ENCODE measurements at places on chromosomes 4 and X.

DNA sequence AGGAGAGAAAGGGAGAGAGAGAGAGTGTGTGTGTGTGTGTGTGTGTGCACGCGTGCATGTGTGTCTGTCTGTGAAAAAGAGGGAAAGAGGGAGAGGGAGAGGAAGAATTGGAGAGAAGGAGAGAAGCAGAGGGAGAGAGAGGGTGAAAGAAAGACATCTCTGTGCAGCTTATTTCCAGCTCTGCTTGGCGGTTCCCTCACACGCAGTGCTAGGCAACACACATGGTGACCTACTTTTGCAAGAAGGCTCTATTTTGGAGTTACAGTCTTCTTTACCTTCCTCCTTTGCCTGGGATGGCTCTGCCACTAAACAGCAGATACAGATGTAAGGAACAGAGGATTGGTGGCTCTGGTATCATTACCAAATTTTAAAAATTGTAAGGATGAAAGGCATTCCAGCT is 40.1 kb downstream of the SLC16A2 start:
- no peak for DNase-seq

- DNase-seq: no peak
Observed at GRCh38 chr4:8346838-8347605, 77.5 kb downstream of the HTRA3 start.

DNA sequence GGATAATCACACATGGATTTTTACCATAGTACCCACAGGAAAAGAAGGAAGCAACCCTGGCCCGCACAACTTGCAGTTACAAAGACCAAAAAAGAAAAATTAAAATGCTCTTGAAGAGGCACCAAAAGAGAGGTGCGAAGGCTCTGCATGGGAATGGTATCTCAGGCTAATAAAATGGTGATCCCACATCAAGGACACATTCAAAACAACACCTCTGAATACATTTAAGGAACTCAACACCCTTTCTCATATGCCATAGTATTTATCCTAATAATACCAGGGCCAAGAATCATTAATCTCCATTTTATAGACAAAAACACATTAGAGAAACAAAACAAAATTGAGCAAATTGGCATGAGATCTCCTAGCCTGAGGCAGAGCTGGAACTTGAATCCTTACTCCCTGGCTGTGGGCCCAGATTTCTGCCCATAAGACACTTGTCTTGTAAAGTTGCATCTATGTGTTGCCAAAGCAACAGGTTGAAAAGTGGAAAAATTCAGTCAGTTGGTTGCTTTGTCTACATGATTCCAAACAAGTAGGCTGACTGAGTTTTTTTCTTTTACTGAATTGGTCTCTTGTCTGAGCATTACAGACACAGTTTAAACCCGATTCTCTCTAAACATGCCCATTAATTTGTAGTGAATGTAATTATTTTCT is 33.5 kb downstream of the GUCY2F start:
- no peak for DNase-seq

DNA sequence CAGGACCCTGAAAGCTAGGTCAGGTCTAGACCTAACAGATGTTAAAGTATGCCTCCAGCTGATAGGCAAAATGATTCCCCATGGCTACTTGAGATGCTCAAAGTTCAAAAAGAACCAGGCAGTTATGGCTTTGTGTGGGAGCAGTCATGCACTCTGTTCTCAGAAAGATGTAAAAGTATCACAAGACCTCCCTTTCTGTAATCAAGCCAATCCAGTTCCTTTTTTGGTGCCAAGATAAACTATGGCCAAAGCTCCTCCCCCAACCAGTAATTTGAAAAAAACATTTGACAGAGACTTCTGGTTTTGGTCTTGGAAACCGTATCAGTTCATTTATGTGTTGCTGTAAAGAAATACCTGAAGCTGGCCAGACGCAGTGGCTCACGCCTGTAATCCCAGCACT is 340.9 kb downstream of the CHIC1 start:
- DNase-seq: no peak

DNA sequence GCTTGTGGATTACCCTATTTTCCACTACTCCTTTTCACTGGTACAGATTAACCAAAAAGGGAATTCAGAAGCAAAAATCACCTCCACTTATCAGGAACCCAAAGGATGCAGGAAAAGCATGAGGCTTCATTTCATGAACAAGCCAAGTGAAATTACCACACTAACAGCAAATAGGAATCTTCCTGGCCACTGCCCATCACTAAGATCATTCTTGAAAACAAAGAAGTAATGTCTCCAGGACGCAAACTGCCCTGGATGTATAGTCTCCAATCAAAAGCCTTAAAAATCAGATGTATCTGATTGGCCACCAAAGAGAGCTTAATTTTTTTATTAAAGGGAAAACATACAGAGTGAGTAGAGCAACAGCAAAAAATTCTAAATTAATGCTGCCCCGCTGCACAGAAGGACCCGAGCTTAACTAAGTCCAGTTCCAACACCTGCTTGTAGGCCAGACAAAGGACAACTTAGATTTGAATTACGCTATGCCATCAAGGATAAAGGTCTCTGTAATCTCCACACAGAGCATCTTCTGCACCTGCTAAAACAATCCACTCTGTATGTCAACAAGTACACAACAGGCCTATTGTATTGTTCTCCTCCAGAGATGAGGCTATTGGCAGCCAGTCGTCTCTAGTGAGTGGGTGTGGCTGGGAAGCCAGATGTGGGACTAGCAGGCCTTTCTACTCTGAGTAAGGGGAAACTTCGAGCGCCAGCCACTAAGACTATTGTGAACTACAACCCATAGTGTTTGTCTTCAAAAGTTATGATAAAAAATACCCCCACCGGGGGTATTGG is 12.4 kb downstream of the ZDHHC9 start:
- no peak for DNase-seq

GRCh38 chr4:6128221-6128850 is 72.0 kb downstream of the JAKMIP1 start:
- DNase-seq: no peak

DNA sequence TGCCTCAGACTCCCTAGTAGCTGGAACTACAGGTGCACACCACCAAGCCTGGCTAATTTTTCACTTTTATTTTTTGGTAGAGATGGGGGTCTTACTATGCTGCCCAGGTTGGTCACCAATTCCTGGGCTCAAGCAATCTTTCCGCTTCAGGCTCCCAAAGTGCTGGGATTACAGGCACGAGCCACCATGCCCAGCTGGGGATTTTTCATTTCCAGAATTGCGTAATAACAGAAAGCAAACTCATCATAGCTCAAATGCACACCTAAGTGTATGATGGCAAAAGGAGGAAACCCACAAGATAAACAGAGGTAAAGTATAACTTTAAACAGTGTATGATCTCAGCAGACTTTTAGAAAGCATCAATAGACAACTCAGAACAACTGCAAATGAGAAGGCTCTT is 56.2 kb downstream of the TEX11 start:
- no peak for DNase-seq

DNA sequence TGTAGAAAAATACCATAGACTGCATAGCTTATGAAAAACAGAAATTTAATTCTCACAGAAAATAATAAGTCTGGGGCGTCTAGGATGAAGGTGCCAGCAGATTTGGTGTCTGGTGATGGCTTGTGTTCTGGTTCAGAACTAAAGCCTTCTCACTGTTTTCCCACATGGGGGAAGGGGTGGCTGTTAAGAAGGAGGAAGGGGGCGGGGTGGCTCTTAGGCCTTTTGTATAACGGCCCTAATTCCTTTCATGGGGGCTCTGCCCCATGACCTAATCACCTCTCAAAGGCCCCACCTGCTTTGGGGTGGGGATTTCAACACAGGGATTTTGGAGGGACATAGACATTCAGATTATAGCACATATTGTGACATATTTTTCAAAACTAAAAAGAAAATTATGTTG is 173.2 kb upstream of the TECRL start:
- no peak for DNase-seq

- DNase-seq: no peak
Observed at GRCh38 chr4:3821580-3822229, 55.5 kb downstream of the ADRA2C start.

GRCh38 chr4:111602848-111603247 is 542.4 kb upstream of the FAM241A start:
- no peak for DNase-seq

DNA sequence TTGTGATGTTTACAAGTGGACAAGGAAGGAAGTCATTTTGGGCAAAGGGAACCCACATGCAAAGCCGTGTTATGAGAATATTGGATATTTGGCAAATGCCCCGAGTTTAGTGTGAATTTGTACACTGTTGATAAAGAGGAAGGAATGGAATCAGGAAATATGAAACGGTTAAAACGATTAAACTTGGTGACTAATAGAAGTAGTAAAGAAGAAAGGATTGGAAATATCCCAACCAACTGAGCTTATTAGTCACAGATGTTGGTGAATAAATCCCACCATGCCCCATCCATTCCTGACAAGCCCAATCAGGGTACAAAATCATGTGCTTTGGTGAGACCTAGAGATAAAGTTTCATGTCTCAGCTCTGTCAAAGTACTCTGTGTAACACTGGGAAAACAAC is 22.0 kb downstream of the ARHGAP24 start:
- DNase-seq: no peak

GRCh38 chrX:14672611-14673172 is 143.4 kb downstream of the GLRA2 start:
- no peak for DNase-seq

- DNase-seq: no peak
Observed at GRCh38 chr4:39062770-39063097, 702 bp downstream of the KLHL5 start.

DNA sequence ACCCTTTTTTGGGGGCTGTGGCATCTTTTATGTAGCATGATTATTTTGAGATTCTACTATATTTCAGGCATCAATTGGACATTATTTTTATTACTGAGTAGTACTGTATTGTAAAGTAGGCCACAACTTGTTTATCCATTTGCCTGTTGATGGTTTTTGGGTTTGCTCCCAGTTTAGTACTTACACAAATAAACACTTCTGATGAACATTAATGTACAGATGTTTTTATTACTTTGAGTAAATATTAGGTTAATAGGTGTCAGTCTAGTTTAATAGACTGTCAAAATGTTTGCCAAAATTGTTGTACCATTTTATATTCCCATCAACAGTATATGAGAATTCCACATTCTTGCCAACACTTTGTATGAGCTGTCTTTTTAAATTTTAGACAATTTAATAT is 214.9 kb upstream of the MAD2L1 start:
- no peak for DNase-seq

GRCh38 chr4:169407217-169407845 is 136.6 kb upstream of the SH3RF1 start:
- no peak for DNase-seq

GRCh38 chr4:5881340-5881739 is 11.5 kb downstream of the CRMP1 start:
- DNase-seq: no peak

DNA sequence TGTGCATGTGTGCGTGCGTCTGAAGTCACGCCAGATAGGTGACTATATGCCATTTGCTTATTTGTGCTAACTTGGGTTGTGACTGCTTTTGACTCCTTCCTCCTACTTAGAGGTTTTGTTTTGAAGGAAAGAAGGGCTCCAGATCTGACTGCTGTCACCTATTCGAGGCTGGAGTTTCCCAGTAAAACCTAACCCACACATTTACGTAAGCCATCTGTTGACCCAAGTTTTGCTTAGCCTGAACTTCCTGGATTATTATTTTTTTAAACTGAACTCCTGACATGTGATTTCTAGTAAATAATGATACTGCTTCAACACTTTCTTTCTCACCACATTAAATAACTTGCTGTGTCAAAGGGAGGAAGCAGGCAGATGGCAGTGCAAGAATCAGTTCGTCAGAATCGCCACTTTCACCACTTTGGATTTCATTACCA is 41.5 kb downstream of the DTHD1 start:
- peak; percentile 23 for DNase-seq

DNA sequence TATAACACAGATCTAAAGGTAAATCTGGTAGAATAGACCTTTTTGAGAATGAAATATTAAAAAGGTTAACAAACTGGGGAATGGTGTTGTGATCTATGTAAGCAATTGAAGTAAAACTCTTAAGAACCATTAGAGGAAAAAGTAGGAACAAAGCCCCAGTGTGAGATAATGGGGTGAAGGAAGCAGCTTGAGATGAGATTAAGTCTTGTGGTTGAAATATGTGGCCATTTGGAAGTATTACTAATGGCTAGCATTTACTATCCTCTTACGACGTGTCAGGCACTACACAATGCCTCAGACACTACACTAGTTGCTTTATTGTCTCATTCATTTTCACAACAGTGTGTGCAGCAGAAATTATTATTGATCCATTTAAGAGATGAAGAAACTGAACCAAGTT is 25.9 kb upstream of the NDNF start:
- DNase-seq: no peak

DNA sequence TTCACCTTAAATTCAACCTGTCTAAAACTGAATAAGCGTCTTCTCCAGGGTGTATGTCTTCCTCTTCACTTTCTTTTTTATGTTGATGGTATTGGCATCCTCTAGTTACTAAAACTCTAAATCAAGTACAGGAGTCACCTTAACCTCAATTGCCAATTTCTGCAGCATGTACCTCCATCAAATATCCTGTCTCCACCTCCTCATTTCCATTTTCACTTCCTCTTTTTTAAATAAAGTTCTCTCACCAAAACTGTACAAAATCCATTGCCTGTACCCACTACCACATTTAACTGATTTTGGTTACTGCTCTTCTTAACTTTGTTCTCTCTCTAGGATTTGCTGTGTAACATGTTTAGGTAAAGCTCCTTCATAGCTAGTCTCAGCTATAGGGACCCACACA is 9.2 kb upstream of the NPFFR2 start:
- DNase-seq: no peak

- DNase-seq: no peak
Observed at GRCh38 chrX:10576777-10577447, 43.5 kb downstream of the MID1 start.

DNA sequence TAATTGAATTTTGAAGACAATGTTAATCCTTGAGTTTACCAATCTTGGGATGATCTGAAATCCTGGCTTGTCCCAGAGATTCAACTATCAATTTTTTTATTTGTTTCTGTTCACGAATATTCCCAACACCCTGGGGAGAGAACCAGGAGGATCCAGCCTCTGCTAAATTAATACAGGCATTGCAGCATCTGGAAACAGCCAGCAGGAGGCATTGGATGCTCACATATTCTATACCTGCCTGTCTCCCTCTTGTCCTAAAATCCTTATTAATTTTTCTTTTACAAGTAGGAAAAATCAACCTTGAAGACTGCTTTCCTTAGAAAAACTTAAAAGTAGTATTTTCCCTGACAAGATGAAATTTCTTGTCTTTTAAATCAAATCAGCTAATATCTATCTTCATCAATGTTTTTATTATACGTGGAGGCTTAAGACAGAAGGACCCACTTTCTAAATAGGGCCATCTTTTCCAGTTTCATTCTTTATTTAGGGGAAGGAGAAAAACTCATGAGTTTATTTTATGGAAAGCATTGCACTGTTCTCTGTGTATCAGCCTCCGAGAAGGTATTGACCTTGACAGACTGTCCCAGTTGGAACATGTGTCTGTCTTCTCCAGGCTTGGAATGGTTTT is 102.4 kb downstream of the CLNK start:
- peak; percentile 5 for DNase-seq

Measured in T-cell (primary cell).